Skin of body (tissue), 3 donors: ENCODE measurements at places on chromosomes 5 and 9.

- DNase-seq, result no peak
Measured at GRCh38 chr5:160023908-160024630, 15.1 kb downstream of the TTC1 start.

DNA sequence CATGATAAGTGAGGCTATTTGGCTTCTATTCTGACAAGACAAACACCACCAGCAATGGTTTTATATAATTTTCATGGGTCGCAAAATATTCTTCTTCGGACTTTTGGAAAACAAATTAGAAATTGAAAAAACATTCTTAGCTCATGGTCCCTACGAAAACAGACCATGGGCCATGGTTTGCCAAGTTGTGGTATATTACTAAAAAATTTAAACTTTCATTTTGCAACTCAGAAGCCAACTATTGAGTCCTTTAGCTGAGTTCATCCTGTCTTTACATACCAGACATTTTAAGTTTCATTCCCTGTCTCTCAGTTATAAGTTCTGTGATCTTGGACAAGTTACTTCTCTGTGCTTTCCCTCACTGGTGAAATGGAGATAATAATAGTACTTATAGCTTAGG lies 198.1 kb downstream of the CSNK1G3 start:
- DNase-seq, result no peak

DNA sequence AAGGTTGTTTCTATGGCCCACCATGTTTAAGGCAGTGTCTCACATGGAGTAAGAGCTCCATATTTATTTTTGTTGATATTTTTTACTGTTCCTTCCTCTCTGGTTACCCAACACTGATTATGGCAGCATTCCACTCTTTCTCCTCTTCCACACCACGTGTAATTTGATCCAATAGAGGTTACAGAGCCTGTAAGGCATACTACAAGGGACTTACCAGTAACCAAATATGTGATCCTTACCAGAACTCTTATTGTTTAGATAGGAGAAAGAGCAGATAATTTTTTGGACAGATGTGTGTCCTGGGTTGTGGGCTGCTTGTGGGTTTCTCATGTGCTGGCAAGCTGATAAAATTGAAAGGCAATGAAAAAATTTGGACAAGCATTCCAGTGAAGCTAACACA lies 261.3 kb downstream of the TMEM167A start:
- no peak for DNase-seq

DNA sequence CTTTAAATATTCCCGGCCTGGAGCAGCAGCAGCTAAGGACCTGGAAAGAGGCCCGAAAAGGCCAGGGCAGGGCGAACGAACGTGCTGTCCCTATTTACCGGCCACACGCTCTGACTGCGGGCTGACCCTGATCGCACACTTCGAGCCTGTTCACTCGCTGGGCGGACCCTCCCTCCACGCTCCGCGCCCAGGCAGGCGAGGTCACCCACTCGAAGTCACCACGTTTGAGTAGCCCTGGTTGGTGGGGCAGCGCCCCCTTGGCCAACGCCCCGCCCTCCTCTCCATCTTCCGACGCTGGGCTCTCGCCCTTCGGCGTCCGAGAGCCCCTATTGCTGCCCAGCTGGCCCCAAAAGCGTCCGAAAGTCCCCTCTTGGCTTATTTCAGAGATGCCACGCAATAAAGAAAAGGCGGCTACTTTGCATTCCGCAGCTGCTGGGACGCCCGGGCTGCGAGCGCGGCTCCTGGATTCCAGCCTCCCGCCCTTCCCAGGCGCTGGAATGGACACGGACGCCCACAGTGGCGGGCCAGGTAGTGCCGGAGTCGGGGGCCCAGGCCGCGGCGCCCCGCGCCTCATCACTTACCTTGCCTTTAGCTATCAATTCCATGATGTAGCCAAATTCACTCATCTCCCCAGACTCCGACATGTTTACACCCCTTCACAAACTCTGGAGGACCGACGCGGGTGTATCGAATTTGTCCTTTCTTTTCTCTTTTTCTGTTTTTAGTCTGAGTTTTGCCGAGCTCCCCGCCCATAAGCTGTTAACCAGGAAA lies 9.9 kb upstream of the TRIM36 start:
- no peak for DNase-seq

- DNase-seq, result no peak
Measured at GRCh38 chr5:125310749-125311148, 564.3 kb upstream of the ZNF608 start.

DNA sequence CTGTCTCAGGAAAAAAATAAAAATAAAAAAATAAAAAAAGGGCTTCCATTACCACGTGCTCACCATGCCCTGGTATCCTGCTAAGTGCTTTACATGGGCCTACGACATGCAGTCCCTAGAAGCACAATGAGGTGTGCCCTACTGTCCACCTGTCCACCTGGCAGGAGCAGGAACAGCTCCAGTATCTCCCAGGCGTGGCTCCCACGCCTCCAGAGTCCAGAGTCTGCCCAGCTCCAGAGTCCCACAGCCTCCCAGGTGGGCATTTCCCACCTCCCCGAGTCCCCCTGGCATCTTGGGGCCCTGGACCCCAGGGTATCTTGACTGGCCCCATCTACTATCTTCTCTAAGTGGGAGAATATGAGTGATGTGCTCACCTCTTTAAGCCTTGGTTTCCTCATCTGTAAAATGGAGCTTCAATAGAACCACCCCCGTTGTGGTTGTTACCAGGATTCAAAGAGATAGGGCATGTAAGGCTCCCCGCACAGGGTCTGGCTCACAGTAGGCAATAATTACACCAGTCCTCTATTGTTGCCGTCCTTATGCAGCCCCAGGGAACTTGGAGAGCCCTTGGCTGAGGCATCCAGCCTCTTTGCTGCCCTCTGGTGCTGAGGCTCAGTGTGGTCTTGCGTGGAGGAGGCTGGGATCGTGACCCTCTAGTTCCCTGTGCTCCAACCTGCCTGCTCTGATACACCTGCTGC lies 8.9 kb downstream of the CXCL14 start:
- no peak for DNase-seq

- no peak for DNase-seq
Measured at GRCh38 chr9:114060711-114061110, 17.4 kb downstream of the AMBP start.

DNA sequence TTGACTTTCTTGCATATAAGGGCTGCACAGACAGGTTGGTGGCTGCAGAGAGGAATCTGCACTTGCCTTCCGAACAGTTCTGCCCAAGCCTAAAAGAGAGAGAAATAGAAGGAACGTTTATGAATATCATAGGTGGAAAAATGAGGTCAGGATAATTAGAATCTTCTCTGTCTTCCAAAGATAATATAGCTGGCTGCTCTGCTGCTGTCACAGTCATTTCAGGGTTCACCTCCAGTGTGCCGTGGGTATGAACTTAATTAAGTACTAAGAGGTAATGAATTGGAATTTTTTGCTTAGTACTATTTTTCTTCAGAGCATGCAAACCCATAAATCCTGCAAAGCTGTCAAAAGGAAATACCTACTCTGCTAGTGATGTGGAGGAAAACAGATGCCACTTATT lies 82.2 kb downstream of the PRDM6 start:
- no peak for DNase-seq

- no peak for DNase-seq
Measured at GRCh38 chr5:61635271-61635670, 303.2 kb downstream of the ZSWIM6 start.

DNA sequence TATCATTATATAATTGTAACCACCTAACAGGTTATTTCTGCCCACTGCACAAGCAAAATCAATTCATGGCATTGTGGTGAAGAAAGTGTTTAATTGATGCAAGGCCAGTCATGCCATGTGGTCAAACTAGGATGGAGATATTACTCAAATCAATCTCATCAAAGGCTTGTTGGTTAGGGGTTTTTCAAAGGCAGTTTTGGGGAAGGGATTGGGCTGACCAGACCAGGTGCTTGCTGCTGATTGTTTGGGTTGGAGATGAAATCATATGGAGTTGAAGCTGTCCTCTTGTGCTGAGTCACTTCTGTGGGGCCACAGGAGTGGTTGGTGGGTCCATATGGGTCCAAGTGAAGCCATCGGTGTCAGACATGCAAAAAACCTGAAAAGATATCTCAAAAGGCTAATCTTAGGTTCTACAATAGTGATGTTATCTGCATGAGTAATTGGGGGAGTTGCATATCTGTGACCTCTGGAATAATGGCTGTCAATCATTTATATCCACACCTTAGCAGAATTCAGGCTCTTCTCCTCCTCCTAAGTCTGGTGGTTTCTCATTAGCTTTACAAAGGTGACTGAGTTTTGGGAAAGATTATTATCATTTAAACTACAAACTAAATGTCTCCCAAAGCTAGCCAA lies 44.9 kb downstream of the HMGCS1 start:
- no peak for DNase-seq

DNA sequence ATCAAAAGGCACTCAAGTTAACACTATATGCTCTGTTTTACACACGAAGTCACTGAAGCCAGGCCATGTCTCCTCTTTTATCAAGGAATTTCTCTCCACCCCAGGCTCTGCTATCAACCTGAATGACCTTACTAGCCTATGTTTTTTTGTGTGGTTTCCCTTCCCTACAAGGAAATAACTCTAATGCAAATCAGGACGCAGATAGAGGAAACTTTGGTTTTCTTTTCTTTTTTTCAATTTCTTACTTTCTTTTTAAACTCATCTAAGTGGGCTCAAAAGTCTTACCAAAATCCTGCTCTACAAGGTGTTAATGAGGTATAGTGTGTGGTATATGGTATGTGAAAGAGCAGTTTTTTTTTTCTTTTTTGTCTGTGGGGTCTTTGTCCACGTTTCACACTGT lies 5.5 kb upstream of the SLC46A2 start:
- no peak for DNase-seq

GRCh38 chr5:171449426-171449825 lies 30.0 kb downstream of the FGF18 start:
- DNase-seq, result no peak
